CD4-positive, alpha-beta memory T cell (primary cell): ENCODE measurements at places on chromosomes 5 and 9.

DNA sequence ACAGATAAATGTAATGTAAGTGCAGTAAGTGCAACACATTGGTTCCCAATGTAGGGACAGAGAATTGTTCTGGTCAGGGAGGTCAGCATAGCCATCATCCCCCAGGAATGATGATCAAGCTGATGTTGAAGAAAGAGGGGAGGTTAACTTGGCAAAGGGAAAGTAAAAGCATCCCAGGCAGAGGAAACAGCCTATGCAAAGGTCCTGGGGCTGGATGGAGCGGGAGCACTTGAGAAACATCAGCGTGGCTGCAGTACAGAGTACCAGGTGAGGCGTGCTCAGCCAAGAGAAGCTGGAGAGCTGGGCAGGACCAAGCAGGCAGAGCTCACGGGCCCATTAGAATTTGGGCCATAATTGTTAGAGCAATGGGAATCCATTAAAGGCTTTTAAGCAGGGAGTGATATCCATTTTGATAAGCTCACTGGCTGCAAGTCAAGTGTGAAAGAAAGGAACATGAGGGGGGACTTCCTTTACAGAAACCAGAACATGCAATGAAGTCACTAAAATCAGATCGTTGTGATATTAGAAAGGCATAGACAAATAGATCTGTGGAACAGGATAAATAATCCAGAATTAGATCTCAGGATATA lies 50.1 kb upstream of the HAND1 start:
- no peak for DNase-seq

DNA sequence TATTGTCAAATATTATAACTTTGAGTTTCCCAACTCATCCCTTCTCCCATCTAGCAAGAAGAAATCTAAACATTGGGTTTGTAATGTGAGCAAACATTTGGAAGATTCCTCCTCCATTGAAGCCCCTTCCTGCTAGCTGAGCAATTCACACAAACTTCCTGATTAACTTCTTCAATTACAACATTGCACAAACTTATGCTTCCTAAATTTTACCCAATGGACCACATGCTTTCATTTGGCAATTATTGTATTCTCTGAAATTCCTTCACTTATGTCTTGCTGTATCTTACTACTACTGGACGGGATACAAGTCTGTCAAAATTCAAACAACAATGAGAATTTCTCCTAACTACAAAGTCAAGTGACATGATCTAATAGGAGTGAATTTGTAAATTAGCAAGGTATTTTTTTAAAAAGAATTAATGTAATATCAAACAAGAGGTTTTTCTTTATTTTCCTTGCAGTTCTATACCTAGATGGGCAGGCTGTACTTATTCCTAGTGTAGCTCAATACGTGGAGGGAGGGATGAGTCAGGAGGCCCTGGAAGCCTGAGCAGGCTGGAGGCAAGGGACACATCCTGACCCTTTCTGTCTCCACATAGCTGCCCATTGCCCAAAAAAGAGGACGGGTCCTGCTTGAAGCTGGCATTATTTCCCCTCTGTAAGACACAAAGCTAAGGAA lies 11.8 kb upstream of the IFNW1 start:
- DNase-seq = no peak

- DNase-seq = no peak
Measured at GRCh38 chr9:2545881-2546490, 75.6 kb upstream of the VLDLR start.

GRCh38 chr9:111118256-111118948 lies 80.1 kb upstream of the LPAR1 start:
- DNase-seq = no peak

- no peak for DNase-seq
Measured at GRCh38 chr5:13278148-13278547, 666.3 kb downstream of the DNAH5 start.

DNA sequence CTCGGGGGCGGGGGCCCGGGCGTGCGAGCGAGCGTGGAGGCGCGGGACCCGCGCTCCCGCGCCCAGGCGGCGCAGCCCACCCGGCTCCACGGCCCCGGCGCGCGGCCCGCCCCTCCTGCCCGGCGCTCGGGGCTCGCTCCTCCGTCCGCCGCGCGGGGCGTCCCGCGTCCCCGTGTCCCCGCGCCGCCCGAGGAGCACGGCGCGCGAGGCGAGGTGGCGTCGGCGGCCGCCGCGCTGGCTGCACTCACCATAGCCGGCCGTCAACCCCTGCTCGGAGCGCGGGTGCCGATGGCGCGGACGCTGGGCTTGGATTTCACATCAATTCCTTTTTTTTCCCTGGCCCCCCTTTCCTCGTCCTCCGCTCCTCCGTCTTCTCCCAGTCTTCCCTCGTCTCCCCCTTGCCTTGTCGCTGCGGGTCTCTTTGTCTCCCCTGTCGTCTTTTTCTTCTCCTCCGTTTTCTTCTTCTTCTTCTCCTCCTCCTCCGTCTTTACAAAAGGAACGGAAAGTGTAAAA lies 494 bp downstream of the PTCH1 start:
- no peak for DNase-seq

DNA sequence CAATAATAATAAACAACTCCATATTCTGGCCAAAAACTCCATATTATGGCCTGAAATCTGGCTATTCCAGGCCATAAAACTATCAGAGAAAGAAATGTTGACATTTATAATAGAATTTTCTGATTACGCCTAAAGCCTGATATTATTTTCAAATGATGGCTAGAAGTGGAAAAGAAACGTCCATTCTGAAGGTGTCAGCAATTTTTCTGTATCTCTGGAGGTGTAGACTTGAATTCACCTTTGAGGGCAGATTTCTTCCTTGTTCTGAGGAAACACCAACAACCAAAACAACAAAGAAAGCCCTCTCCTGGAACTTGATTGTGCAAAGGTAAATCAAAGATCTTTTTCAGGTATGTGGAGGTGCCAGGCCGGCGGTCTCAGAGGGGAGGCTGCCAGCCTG lies 390.7 kb downstream of the DMAC1 start:
- no peak for DNase-seq

DNA sequence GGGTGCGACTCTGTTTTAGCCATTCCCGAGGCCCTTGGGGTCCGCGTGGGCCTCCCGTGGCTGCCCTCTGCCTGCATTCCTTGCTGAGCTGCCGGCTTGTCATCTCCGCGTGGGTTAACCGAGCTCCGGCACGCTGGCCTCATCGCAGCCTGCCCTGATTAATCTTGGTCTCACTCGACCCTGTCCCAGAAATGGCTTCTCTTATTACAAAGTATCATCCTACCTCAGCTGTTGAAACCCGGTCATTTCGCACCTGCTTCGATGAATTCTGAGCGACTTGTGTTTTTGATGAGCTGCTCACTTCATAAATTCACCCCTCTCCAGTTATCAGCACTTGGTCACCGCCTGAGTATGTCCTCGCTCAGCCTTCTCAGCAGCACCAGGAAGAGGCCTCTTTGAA lies 123.5 kb upstream of the EGFLAM start:
- no peak for DNase-seq

GRCh38 chr9:136516191-136516654 lies 29.6 kb downstream of the NOTCH1 start:
- no peak for DNase-seq

GRCh38 chr5:156137071-156137869 lies 189.7 kb upstream of the SGCD start:
- no peak for DNase-seq

- no peak for DNase-seq
Measured at GRCh38 chr5:16742938-16743337, 126.1 kb upstream of the RETREG1 start.

- no peak for DNase-seq
Measured at GRCh38 chr9:109238655-109239054, 71.6 kb upstream of the FRRS1L start.

GRCh38 chr5:62115014-62115413 lies 191.0 kb upstream of the KIF2A start:
- no peak for DNase-seq

- no peak for DNase-seq
Measured at GRCh38 chr5:10756549-10756948, 4.5 kb downstream of the DAP start.

DNA sequence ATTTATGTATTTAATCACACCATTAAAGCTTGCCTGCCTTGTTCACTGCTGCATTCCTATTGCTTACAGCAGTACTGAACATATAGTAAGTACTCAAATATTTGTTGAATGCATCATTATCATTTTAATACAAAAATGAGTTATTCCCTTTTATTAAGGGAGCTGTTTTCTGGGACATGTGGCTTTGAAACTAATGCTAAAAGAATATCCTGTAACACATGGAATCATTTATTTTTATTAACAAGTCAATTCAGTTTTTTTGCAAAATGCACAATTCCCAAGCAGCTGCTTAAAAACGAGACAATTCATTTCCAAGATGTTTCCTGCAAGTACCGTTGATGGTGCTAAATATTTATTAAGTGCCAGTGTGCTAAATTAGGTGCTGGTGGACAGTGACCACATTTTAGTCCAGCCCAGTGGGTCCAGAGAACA lies 148.3 kb upstream of the NR3C1 start:
- no peak for DNase-seq

DNA sequence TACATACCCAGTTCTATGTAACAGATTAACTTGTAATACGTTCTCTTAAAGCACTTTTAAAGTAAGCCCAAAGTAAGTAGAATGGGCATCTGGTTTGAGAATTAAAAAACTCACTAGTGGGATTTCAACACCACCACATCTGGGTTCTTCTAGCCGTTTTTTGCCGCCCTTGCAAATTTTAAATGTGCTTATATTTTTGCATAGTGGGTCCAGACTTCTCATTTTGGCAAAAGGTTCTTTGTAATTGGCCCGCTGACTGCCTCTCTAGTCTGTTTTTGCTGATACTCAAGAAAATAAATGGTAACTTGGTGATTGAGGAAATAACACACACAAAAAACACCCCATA lies 582 bp upstream of the FBXO4 start:
- DNase-seq = no peak

DNA sequence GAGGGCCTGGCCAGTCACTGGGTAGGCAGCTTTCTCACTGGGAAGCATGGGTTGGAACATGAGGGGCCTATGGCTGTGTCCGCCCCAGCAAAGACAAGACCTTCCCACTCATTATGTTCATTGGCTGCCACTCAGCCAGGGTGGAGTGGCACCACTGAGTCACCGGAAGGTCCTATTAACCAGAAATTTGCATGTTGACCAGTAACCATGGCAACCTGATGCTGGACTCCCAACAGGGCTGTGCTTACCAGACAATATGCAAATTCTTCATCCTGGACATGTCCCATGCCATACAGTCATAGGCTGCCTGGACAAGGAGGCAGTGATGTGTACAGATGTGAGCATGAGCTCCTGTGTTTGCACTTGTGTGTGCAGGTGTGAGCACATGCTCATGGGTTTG lies 66.7 kb downstream of the PSD2 start:
- no peak for DNase-seq

- no peak for DNase-seq
Measured at GRCh38 chr9:133306242-133307204, 29.5 kb downstream of the SURF6 start.

- DNase-seq = peak; percentile 85
Measured at GRCh38 chr9:136791516-136792276, 552 bp downstream of the TMEM141 start.

DNA sequence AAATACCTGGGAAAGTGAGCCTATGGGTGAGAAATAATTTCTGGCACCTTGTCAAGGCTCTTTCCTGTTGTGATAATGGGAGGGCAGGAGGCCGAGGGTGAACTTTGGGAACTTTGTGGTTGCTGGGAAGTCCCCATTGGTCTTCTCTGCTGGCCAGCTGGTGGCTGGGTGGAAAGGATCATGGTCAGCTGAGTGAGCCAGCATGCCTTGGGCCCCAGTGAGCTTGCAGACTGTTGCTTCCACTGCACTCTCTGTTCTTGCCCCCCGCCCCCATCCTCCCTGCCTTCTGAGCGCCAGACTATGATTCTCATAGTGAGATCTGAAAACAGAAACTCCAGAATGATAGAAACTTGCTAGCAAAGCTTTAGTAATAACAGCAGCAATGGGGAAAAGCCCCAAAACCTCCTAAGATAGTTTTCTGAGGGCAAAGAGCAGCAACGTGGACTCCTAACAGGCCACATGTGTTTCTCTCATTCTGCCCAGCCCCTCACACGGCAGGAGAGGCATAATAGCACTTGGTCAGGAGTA lies 139.2 kb upstream of the SMARCA2 start:
- DNase-seq = no peak

GRCh38 chr5:108375768-108376167 lies 6.1 kb downstream of the FBXL17 start:
- DNase-seq = no peak

DNA sequence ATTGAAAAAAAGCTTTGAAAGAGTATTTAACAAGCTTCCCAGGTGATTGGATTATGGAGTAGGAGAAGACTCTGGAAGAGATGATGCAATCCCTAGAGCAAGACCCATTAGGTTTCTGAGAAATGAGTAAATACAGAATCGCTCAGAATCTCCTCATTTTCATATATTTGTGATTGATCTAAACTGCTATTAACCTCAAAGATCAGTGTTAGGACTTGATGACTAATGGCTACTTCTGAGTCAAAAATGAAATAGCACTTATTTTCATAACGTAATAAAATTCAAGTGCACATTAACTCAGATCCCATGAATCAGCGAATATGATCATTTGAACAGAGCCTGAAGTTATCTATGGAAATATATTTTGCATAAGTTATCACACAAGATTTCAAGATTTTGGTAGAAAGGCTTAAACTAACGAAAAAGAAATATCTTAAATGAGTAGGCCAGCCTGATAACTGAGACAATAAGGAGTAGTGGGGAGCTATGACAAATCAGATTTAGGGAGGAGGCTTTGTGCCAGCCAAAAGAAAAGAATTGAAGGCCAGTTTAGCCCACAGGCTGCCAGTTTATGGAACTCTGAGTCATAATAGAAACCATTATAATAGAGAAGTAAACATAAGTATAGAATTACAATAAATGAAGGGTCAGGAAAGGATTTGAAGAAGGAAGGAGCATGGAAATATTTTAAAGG lies 106.7 kb upstream of the OSMR start:
- no peak for DNase-seq

- peak; percentile 77 for DNase-seq
Measured at GRCh38 chr9:91164724-91165520, 196.8 kb downstream of the AUH start.

DNA sequence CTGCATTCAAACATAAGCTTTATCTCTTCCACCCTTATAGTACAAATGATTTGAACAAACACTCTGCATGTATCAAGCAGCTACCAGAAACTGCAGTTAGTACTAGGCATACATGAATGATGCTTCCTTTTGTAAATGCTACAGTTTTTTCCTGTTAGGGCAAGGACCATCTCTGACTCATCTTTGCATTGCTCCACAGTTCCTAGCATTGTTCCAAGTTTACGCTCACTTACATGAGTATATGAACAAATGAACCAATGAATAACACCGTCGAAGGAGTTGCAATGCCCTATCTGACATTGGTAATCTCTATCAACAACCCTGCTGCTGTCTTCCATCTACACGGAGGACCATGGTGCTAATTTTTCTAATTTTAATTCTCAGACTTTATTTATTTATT lies 2.1 kb upstream of the ALDH7A1 start:
- DNase-seq = no peak

GRCh38 chr5:122327110-122327509 lies 15.1 kb downstream of the SNCAIP start:
- DNase-seq = no peak

GRCh38 chr9:135403733-135404450 lies 75.7 kb upstream of the PPP1R26 start:
- DNase-seq = no peak
